ENCODE measurements at places on chromosomes 11 and 22. TPM values are rescaled to one million over a fixed set of nuclear protein-coding genes. Genes with fewer than 3 reads are reported as not detected.
A peak's percentile ranks its signal among the peaks of the same experiment; 100 is the strongest.

DNA sequence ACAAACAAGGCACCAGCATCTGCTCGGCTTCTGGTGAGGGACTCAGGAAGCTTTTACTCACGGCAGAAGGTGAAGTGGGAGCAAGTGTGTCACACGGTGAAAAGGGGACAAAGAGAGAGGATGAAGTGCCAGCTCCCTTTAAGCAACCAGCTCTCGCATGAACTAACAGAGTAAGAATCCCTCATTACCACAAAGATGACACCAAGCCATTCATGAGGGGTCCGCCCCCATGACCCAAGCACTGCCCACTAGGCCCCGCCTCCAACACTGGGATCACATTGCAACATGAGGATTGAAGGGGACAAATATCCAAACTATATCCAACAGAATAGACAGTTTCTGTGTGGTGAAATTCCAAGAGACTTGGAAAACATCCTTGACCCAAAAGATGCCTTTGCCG is 198.2 kb upstream of the POU2AF2 start:
- DNase-seq = no peak

Gene TEX12
- not detected for total RNA-seq

DNA sequence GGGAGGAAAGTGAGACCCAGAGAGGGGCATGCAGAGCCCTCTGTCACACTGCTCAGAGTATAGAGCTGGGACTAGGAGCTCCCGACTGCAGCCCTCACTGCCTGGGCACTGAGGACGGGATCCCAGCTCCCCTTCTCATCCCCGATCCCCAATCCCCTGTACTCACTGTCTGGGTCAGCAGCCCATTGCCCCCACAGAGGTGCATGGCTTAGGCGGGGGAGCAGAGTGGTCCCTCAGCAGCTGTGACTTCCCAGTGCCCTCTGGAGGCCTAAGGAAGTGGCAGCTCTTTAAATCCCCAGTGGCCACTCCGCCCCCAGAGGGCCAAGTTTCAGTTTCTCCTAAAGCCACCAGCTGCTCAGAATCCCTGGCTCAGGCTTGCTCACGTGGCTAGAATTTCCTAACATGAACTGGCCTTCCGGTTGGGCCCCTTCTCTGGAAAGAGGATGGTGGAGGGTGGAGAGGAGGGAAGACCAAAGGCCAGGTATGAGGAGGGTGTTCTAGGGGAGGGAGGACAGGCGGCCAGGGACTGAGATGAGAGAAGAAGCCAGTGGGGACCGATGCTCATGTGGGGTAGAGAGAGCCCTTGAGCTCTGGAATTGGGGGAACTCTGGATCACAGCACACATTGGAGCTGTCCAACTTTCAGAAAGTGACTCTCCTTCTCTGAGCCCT is at the start of gene BATF2:
TSS of gene BATF2 (minus strand) at position 262 of the 671 bp plus-strand sequence. CDS start at position 205, 57 bp downstream.
- peak; percentile 84 for DNase-seq

Gene VWA5A
- total RNA-seq = 9.6 TPM

Gene WBP2NL
- 1.5 TPM for total RNA-seq

GRCh38 chr11:120058931-120059330 is 79.0 kb downstream of the TRIM29 start:
- no peak for DNase-seq

GRCh38 chr22:19962246-19962908 is 20.8 kb upstream of the TXNRD2 start:
- peak; percentile 83 for DNase-seq

Gene CRYBB2
- not detected for total RNA-seq

GRCh38 chr22:25959818-25960774 is 209.2 kb upstream of the SEZ6L start:
- DNase-seq = no peak

Gene CTSF
- total RNA-seq = 18.0 TPM

GRCh38 chr11:44760917-44761550 is 34.3 kb downstream of the TSPAN18 start:
- DNase-seq = no peak

DNA sequence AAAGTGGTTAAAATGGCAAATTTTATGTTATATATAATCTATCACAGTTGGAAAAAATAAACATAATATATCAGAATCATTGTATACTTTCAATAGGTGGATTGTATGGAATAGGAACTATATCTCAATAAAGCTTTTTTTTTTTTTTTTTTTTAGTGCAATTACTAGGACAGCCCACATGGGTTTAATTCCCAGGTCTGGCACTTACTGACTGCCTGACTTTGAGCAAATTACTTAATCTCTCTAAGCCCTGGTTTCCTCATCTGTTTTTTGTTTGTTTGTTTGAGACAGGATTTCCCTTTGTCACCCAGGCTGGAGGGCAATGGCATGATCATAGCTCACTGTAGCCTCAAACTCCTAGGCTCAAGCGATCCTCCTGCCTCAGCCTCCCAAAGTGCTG is 26.1 kb upstream of the BAIAP2L2 start:
- no peak for DNase-seq

DNA sequence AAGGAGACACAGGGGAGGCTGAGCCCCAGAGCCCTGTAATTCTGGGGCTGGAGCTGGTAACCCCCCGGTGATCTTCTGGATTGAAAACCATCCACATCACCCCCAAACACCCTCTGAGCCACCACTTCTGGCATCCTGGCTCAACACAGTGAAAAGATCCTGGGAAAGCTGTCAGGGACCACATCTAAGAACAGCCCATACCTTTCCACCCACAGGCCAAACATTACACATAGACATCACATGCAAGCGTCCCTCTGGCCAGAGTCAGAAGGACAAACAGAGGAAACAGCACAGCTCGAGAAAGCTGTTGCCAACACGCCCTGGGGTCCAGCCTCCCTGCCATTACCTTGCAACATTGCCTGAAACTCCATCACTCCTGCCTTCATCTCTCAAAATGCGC is 469.5 kb downstream of the SOX6 start:
- no peak for DNase-seq

Gene IZUMO1R
- not detected for total RNA-seq

Gene MS4A6E
- not detected for total RNA-seq

Gene LRRC32
- 14.3 TPM for total RNA-seq

- DNase-seq = no peak
Measured at GRCh38 chr22:19902245-19902715, 39.3 kb upstream of the COMT start.

DNA sequence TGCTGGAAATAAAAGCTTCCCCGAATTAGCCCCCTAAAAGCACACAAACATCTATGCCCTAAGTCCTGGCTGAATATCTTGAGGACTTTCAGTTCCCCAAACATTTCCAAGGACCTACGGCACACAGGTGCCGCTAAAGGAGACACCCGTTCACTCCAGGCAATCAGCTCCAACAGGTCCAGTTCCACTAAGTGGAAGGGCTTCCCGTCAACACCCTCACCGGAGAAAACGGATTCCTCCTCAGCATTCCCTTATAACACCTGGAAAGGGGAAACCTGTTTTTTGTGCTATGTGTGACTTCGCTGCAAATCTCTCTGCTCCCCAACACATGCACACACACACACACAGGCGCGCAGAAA is 3.9 kb downstream of the TENM4 start:
- DNase-seq = no peak

DNA sequence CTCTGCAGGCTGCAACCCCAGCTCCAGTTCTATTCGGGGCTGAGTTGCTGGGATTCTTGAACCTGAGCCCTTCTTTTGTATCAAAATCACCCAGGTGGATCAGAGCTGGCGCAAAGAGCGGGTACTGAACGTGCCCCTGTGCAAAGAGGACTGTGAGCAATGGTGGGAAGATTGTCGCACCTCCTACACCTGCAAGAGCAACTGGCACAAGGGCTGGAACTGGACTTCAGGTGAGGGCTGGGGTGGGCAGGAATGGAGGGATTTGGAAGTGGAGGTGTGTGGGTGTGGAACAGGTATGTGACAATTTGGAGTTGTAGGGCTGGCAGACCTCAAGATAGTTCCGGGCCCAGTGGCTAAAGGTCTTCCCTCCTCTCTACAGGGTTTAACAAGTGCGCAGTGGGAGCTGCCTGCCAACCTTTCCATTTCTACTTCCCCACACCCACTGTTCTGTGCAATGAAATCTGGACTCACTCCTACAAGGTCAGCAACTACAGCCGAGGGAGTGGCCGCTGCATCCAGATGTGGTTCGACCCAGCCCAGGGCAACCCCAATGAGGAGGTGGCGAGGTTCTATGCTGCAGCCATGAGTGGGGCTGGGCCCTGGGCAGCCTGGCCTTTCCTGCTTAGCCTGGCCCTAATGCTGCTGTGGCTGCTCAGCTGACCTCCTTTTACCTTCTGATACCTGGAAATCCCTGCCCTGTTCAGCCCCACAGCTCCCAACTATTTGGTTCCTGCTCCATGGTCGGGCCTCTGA is 3.8 kb downstream of the FOLR1 start:
- DNase-seq = no peak
